ENCODE measurements at places on chromosomes 6 and 20.

GRCh38 chr6:124676033-124676432, 286.2 kb upstream of the RNF217 start:
- DNase-seq: no peak

DNA sequence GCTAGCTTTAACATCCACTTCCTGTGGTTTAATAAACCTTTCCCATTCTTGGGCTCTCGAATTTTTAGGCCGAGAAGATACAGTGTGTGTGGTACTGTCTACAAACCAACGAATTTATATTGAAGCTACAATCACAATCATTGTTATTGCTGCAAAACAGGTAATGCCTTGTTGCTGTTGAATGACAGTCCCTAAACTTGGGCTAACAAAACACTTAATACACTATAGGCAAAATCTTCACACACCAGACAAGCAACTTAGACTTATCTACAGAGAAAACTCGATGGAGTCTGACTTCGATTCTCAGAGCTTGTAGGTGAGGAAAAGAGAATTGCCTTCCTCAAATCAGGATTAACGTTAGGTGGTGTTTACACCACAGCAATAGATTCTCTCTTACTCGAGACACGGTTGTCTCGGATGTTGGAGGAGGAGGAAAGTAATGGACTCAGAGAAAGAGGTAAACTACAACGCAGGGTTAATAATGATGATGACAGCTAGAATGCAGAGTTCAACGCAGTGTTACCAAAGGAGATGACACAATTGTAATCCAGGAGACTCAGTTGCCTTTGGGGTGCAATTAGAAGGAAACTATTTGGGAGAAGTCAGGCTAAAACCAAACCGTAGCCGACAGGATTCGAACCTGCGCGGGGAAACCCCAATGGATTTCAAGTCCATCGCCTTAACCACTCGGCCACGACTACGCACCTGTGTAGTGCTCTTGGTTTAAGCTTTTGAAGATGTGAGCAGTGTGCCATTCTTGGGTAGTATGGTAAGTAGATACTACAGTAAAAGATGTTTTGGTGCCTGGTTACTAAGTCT, 32.5 kb upstream of the ZNF184 start:
- DNase-seq: peak; percentile 27

DNA sequence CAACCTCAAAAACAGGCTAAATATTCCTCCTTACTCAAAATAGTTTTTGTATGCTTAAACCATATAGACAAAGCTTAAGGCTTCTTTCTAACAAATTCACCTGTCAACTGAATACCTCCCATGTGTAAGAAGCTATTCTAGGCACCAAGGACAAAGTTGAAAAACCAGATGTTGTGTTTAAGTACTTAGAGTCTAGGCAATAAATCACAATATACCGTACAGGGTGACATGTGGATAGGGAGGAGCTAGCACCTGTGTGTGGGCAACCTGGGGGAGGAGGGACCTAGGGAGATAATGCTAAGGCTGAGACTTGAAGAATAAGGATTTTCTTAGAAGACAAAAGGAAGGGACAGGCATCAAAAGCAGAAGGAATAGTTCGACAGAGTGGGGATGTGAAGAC, 123.5 kb downstream of the LMBRD1 start:
- no peak for DNase-seq

DNA sequence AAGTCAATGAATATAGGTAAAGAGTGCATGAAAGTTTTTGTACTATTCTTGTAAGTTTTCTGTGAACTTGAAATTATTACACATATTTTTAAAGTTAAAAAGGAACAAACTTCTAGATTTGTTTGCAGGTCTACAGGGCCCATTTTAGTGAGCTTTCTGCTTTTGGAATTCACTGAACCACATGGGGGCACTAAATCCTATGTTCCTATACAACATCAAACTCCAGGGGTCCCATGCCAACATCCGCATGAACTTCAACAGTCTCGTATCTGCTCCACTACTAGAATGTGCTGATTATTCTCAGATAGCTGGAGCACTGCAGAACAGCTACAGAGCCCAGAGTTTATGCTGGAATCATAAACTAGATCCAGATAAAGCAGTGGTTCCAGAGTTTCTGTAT, 347.9 kb upstream of the SPTLC3 start:
- no peak for DNase-seq

DNA sequence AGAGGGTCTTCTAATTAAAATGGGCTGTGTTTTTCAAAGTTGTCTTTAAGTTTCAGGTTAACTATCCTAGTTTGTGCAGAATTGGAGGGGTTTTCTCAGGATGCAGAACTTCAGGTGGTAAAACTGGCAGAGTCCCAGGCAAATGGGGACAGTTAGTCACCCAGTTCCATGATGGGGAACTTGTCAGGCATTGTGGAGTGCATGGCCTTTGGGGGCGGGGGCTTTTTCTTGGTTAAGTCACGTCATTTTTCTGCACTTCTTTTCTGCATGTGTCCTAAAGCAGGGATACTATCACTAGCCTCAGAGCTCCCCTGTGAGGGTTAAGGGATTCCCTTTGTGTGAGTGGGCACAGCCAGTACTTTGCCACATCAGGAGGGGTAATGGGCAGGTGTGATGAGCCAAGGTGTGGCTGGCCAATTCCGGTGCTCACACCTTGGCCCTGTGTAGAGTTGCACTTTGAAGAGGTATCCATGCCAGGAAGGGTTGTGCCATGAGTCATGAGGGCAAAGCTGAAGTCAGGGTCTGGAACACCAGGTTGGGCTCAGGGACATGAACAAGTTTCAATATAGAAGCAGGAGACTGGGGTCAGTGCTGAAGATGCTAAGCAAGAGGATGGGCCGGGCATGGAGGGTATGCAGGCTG, 126.0 kb upstream of the RREB1 start:
- DNase-seq: no peak

- DNase-seq: no peak
These were observed 9.8 kb downstream of the MAPK13 start for GRCh38 chr6:36139991-36140710.

DNA sequence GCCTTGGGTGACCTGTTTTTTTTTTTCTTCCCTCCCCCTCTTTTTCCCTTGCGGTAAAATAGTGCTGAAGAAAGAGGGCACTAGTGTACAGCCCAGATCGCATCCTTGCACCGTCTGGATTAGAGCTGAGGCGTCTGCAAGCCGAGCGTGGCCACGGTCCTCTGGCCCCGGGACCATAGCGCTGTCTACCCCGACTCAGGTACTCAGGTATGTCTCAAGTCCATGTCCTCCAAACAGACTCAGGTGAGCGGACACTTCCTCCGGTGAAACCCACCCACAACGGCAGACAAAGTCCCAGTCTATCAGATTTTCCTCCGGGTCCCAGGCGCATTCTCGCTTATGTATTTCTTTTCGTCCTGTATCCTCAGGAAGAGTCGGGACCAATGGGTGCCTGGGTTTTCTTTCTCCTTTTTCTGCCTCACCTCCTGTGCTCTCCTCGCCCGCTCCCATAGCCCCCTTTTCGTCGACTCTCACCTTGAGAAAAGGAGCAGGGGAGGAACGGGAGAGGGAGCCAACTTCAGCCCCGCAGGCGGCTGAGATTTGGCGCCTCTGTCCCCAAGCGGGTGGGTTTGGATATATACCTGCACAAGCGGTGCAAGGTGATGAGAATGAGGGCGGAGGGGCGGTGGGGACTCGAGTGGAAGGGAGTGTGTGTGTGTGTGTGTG, 1.1 kb upstream of the GRM1 start:
- no peak for DNase-seq

DNA sequence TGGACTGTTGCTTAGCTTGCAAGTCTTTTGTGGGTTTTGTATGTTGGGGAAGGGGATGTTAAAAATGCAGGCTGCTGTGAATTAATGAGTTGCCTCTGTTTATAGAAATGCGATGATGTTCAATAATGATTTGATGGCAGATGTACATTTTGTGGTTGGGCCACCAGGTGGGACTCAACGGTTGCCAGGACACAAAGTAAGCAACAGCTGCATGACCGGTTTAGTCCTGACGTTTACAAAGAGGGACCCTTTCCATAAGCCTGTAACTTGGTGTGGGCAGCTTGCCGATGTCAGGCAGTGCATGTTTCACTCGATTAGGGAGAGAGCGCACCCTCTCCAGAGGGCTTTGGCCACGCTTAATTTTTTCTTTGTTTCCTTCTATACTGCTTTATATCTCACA, 1.3 kb downstream of the BTBD3 start:
- DNase-seq: no peak

GRCh38 chr6:121770943-121771342, 335.5 kb downstream of the GJA1 start:
- DNase-seq: no peak

DNA sequence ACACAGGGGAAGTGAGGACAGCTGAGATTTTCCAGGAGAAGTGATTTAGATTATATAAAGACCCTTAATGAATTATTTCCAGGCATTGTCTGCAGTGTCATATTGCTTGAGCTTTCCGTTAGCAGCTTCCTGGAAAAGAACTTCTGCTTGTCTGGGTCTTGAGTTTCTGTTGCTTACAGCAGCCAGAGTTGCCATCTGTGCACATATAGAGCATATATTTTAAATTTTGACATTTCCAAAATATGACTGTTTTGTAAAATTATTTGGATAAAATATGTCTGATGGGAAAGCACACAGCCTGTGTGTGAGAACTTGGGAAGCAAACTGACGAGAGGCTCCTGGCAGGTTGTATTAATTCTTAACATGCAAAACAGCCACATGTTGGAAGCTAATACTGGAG, 21.0 kb upstream of the NKX2-2 start:
- DNase-seq: no peak

GRCh38 chr20:36183155-36183944, 28.8 kb downstream of the EPB41L1 start:
- DNase-seq: no peak

- no peak for DNase-seq
These were observed 21.7 kb downstream of the FGD2 start for GRCh38 chr6:37027036-37027720.

DNA sequence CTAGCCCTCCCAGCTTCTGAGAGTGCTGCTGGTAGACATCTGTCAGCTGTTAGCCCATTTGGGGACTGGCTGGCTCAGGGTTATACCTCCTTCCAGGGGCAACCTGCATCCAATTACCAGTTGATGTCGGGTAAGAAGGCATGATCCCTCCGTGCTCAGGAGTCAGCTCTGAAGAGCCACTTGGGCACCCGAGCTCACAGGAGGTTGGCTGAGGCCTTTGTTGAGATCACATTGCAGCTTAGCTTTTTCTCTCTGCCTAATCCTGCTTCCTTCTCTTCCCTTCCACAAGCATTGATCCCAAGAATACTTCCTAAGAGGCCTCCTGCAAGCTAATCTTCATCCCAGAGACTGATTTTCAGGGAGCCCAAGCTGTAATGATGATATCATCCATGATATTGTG, 35.5 kb downstream of the SCP2D1 start:
- no peak for DNase-seq

GRCh38 chr6:20162515-20162914, 49.8 kb downstream of the MBOAT1 start:
- DNase-seq: no peak

DNA sequence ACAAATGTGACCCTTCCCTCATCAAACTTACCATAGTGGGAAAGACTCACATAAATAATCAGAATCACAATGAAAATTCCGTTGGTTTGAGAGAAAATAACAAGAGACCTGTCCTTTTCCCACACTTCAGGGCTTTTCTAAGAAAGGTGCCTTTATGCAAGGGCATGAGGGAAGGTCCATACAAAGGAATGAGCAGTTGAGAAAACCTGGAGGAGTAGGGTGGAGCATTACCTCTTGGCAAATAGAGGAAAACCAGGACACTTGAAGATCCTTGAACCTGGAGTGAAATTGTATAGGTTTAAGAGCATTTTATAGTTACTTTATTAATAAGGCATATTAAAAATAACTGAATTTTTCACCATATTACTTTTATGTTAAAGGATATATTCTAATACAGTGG, 54.3 kb downstream of the UBR2 start:
- no peak for DNase-seq

- DNase-seq: no peak
These were observed 467.1 kb upstream of the RNF217 start for GRCh38 chr6:124494956-124495664.

GRCh38 chr6:96943555-96944215, 19.2 kb downstream of the KLHL32 start:
- no peak for DNase-seq

- no peak for DNase-seq
These were observed 899.6 kb upstream of the SLC35B3 start for GRCh38 chr6:9334979-9335378.

DNA sequence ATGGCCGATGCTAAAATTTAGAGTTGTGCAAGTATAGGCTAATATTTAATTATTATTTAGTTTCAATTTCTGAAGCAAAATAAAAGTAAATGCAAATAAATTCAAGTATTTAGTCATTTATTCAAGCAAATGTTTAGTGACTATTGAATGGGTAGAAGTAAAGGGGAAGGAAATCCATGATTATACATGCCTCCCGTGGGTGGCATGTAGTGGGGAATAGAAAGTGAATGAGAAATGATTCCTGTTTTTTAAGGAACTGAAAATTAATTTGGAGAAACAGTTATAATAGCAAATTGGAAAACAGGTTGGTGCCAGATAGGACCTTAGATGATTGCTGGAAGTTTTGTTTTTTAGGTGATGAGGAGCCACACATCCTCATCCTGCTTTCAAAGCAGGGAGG, 35.4 kb downstream of the FAM229B start:
- no peak for DNase-seq

GRCh38 chr20:34127792-34128191, 15.7 kb upstream of the EIF2S2 start:
- DNase-seq: no peak

DNA sequence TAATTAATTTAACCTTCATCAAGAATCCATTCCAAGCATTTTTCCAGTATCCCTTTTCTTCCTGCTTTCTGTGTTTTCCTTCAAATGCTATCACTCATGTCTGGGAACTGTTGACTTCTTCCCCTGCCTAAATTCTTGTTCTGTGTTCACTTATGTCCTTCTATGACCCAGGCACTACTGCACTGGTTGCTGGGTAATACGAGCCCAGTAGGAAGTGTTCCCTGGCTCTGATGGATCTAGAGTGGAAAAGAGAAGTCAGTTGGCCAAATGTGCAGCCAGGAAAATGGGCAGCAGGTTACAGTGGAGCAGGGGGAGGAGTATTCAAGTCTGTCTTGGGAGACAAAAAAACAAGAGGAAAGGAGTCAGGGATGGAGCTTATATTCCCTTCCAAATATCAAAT, 7.1 kb downstream of the OVOL2 start:
- no peak for DNase-seq

DNA sequence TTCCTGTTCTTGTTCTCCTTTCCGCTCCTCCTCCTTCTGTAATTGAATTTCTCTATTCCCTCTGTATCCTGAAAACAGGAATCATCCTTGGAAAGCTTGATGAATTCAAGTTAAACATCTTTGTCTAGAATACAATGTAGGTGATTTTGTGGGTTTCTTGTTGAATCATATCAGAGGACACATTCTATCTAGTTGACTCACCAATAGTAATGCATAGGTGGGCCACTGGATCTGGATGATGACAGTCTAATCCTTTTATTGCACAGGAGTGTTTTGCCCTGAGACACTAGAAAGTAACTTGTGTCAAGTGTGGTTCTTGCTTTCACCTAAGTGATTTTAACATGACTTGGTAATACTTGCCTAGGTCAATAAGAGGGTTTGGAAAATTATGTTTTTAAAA, 164.3 kb downstream of the RFPL4B start:
- DNase-seq: no peak

DNA sequence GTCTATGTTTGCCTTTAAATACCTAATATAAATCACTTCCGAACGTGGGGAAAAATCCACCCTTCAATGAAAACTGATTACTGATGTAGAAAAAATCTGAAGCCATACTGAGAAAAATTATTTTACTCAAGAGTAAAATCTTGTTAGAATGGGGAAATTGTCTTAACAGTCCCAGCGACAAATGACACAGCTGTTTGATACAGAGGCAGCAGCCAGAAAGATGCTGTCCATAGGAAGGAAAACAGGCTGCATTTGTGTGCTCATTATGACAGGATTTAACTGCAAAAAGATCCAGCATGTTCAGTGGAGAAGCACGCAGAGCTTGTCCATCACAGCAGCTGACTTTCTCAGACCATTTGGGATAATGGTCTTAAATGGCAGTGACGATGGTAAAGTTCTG, 443.0 kb downstream of the TFAP2B start:
- DNase-seq: no peak
